NCI-H1417 (cell line): ENCODE measurements at places on chromosomes 3 and 15.

- no peak for DNase-seq
Measured at GRCh38 chr15:65790694-65791334, 1.3 kb downstream of the DENND4A start.

DNA sequence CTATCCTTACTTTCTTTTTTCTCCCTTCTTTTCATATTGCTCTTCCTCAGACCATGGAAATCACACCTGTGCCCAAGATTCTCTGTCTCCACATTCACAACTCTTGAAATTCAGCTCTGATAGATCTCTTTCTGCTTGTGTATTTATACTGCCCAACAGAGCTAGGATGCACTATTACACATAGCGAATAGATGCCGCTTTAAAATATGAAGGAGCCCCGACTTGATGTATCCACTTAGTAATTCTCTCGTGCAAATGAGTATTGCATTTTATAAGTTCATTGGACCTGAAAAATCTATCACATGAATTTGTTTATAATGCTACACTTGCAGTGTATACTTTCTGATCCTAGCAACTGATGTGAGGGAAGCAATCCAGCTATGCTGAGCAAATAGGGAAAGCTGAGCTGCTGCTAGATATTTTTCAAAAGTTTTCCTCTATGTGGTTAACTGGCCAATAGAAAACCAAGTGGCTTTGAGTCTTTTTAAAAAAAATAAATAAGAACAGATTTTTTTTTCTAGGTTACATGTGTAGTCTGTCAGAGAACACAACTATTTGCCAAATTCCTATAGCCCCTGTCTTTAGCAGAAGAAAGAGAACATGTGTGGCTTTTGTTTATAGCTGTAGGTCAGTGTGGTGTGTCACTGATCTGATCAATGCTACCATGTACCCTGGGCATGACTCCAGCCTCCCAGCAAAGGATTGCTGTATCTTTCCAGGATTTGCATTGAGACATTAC is 64.3 kb upstream of the LEKR1 start:
- DNase-seq = no peak

DNA sequence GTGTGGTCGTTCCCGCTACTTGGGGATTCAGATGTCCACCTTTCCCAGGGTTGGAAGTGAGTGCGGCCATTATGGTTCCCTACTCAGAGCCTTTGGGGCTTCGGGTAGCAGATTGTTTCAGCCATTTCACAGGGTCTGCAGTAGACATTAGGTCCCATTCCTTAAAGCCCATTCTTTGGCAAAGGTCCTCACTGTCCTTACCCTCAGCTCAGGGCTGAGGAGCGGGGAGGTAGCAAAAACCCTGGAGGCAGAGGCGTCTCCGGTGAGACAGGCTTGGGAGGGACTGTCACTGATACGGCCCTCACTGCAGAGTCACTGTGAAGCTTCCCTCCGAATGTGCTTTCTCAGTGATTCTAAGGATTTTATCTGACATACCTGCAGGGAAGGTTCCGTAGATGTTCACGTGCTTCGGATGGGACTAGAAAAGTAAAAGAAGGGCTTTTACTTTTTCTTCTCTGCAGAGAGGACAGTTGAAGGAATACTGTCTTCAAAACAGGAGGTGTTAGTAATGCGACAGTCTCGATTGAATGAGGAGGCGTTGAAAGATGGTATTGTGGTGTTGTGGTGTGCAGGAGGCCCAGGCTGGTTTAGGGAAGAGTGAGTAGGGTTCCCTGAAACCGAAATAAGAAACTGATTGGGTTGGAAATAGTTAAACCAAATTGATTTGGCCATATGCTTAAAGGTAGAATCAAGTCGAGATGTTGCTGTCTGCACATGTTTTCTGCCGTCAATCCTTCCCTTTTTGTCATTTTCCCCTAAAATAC is 630 bp downstream of the ATP6V1A start:
- DNase-seq = peak; percentile 56

- DNase-seq = peak; percentile 49
Measured at GRCh38 chr3:185912929-185913901, 24.6 kb downstream of the TRA2B start.

GRCh38 chr3:76958274-76958673 is 81.6 kb upstream of the ROBO2 start:
- DNase-seq = no peak

DNA sequence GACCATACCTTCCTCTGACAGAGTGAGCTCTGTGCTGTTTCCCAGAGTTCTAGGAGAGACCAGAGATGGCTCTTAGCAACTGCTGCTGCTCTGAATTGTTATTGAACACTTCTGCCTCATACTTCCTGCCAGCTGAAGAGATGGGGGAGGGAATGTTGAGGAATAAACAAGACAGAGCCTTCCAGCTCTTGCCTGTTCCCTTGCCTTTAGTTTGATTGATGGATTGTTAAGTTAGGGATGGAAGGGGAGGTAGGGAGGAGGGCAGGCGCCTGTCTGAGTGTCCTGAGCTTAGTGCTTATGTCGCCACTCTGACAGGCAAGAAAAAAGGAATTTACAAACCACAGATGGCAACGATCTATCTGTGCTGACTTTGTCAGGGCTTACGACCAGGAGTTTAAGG is 42.8 kb downstream of the ZNF609 start:
- DNase-seq = peak; percentile 39

- no peak for DNase-seq
Measured at GRCh38 chr3:126338790-126339288, 18.4 kb downstream of the KLF15 start.

GRCh38 chr15:31255732-31256377 is 70.8 kb upstream of the KLF13 start:
- DNase-seq = no peak

DNA sequence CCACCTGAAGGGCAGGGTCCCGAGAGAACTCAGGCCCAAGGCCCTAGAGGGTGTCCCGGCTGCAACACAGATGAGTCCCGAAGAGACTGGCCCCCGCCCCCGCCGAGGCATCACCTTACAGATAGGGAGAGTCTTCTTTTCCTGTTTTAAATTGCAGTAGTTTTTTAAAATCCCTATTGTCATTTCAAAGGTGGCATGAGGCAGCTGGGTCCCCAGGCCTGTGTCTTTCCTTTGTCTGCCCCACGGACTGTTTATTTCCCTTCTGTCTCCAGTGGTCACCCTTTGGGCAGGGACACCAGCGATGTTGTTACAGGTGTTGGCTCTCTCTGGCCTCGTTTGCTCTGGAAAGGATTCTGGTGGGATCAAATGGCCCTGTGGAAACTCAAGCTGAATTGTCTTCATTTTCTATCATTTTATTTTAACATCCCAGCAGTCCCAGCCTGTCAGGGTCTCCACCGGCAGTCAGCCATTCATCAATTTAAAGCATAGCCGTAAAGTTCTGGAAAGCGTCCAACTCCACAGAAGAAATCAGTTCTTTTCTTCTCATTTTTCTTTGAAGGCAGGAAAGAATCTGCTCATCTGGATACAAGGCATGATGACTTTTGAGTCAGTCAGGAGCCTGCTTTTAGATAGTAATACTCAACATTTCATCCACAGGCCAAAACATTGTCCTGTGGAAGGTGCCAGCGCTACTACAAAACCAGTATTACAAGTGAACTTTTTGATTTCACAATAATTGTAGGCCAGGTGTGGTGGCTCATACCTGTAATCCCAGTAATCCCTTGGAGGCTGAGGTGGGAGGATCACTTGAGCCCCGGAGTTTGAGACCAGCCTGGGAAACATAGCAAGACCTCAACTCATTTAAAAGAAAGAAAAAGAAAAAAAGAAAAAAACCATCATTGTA is 96.2 kb downstream of the HES1 start:
- DNase-seq = no peak

DNA sequence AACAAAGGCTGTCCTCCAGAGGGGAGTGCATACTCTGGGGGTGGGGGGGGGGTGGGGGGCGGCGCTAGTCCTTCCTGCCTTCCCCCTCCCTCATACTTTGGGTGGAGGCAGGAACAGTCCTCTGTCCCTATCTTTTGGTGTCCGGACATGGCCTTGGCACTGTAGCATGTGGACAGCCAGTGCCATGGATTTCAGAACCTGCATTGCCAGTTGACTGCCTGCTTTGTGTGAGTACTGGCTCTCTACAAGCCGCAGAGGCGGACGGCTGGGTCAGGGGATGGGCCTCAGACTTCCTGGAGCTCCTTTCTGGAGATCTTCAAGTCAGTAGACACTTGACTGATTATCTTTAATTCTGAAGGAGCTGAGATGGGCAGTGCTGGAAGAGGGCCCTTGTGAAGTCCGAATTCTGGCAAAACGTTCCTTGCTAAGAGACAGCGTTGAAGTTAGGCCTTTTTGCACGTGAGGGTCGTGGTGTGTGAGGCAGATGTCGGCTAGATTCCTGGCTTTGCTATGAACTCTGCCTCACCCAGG is 2.5 kb downstream of the CLDN11 start:
- DNase-seq = no peak

DNA sequence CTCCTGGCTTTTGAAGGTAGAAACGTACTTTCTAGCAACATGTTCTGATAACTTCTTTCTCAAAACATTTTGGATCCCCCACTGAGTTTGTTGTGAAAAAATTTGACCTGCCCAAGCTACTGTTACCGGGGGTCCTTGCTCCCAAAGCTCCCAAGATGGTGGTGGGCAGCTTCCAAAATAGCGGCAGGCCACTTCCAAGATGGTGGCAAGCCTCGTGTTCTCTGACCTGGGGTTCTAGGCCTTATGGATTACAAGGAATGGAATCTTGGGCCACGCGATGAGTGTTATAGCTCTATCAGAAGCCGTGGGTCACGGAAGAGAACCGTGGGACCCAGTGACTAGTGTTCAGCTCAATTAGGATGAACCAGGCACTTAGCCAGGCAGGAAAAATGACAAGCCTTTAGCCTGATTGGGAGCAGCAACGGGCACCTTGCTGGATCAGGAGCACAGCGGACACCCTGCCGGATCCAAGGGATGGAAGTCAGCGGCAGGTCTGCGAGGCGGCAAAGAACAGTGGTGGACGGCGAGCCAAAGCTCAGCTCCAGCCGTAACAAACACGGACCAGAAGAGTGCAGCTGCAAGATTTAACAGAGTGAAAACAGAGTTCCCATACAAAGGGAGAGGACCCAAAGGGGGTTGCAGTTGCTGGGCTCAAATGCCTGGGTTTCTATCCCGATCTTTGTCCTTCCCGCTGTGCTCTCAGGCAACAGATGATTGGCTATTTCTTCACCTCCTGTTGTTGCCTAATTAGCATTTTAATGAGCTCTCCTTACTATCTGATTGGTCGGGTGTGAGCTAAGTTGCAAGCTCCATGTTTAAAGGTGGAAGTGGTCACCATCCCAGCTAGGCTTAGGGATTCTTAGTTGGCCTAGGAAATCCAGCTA is 133.3 kb downstream of the WDR72 start:
- no peak for DNase-seq

DNA sequence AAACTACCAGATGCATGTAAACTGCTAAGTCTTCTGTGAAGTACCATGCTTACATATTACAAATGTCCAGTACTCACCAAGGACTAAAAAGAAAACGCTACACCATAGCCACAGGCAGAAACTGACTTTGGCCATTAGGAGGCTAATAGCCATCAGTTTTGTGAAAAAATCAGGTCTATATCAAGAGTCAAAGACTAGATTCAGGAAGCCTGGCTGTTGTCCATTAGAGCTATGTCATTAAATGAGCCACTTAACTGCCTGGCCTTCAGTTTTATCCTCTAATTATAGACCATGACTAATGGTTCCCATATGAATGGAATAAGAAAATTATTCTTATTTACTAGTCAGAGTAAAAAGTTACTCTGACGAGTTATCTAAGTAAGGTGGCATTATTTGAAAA is 144.1 kb downstream of the VPS13C start:
- DNase-seq = peak; percentile 44

DNA sequence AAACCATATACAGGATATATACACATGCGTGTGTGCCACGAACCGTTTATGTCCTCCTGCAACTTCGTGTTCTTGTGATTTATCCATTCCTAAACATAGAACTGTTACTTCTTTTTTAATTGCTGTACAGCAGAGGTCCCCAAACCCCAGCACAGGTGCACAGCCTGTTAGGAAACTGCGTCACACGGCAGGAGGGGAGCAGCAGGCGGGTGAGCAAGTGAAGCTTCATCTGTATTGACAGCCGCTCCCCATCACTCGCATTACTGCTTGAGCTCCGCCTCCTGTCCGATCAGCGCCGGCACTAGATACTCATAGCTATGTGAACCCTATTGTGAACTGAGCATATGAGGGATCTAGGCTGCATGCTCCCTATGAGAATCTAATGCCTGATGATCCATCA is 34.9 kb upstream of the NRROS start:
- no peak for DNase-seq

DNA sequence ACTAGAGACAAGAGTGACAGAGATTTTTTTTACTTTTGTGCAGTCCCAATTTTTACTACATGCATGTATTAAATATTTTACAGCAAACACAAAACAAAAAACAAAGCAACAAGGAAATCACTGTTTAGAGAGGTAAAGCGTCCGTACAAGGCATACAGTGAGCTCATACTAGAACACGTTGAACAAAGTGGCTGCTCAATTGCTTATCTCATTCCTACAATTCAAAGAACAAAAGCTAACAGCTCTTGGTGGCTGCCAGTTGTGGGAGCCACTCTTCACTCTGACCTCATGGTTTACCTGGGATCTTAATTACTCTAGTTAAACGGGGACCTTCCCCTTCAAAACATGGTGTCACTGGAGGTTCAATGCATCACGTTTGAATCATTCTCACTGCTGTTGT is 7.6 kb upstream of the ARHGEF26 start:
- no peak for DNase-seq

DNA sequence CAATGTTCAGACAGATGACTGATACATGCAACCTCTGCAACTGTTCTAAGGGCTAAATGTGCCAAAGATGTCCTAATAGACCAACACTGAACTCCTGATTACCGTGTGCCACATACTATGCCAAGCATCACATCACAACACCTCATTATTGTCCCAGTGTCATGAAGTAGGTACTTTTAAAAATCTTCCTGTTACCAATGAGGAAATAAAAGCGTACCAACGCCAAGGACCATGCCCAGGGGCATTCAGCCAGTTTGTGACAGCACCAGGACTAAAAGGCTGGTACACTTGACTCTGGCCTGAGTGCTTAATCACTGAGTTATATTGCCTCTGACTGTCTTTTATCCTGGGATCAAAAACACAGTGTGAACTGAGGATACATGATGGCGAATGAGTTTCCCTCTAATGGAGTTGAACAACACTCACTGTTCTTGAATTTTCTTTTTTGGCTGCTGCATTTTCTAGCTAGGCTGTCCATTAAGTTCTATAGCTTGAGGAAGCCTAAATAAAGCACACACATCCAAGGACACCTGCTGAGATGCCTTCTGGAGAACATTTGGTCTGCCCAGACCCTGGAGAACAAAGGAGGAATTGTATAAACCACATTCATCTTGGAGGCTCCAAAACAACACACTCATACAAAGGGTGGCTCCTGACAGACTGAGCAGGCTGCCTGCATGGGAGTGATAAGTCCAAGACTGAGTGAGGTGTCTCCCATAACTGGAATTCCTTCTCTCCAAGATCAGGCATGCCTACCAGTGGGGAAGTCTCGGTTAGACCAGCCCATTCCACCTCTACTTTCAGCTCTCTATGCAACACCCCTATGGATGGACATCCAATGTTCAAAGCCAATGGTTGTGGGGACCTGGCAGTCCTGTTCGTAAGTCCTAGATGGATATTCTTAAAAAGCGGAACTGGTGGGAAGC is 126.7 kb upstream of the PRICKLE2 start:
- no peak for DNase-seq

- no peak for DNase-seq
Measured at GRCh38 chr3:38641461-38642110, 7.9 kb downstream of the SCN5A start.
